Vagina (tissue), 2 donors: ENCODE measurements at places on chromosomes 3 and 15. TPM values are rescaled to one million over a fixed set of nuclear protein-coding genes. Genes with fewer than 3 reads are reported as not detected.

CLDN11 gene
- total RNA-seq, result 136 TPM

C3orf33 gene
- 1.7 TPM for total RNA-seq

- no peak for DNase-seq
These were observed 68.9 kb upstream of the NR2F2 start for GRCh38 chr15:96261575-96262034.

DNA sequence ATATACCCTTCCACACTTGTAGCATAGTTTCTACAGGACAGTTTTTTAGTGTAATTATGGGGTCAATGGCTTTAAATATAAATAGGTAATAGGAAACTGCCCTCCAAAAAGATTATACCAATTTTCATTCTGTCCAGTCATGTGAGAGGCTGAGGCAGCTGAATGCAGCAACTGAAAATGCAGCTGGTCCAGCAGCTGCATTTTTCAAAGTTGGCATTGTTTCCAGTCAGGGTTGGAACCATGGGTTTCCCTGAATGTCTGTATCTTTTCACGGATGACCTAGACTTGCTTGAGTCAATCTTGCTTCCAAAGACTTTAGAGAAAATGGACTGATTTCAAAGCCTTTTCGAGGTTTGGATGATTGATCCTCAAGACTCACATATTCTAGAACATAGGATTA, 9.9 kb upstream of the KNL1 start:
- DNase-seq, result no peak

DNA sequence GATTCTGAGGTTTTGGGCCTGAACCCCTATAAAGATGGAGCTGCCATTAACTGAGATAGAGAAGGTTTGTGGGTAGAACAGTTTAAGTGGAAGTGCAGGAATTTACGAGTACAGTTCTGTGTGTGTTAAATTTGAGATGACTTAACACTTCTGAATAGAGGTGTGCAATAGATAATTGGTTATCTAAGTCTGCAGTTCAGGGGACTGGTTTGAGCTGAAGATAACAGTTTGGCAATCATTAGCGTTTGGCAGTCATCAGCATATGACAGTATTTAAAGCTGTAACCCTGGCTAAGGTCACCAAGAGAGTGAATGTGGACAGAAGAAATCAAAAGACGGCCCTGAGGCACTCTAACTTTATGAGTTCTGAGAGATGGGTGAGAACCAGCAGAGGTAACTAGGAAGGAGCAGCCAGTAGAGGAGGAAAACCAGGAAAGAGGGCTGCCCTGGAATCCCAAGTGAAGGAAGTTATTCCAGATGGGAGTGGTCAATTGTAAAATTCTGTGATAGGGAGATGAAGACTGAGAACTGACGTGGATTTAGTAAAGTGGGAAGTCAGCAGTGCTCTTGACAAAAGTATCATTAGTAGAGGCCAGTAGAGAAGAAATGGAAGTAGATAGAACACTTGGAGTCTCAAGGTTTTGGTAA, 8.1 kb downstream of the MYNN start:
- no peak for DNase-seq

GRCh38 chr3:8639659-8640000, 5.0 kb downstream of the SSUH2 start:
- DNase-seq, result no peak

DNA sequence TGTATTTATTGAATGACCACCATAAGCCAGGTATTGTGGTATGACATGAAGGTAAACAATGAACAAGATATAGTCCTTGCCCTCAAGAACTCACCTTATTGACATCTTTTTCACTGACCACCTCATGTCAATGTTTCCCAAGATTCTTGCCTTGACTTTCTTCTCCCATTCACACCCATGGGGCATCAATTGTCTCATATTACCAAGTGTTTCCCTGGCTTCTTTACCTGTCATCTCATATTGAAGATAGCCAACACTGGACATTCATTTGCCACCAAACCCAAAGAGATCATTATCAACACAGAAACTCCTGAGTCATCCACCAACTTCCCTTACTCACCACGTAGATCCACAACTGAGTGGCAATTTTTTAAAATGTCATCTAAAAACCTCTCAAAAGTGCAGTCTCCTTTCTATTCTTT, 2.2 kb downstream of the EFHB start:
- DNase-seq, result no peak

- DNase-seq, result no peak
These were observed 148.3 kb downstream of the LRRC28 start for GRCh38 chr15:99399618-99400017.

CACNA2D2 gene
- 2.5 TPM for total RNA-seq

ASB14 gene
- total RNA-seq, result not detected

- DNase-seq, result no peak
These were observed 108.9 kb downstream of the FNDC3B start for GRCh38 chr3:172148241-172148640.

ACAP2 gene
- total RNA-seq, result 59.4 TPM

GRCh38 chr3:45915518-45916231, 27.6 kb upstream of the CXCR6 start:
- DNase-seq, result no peak

DNA sequence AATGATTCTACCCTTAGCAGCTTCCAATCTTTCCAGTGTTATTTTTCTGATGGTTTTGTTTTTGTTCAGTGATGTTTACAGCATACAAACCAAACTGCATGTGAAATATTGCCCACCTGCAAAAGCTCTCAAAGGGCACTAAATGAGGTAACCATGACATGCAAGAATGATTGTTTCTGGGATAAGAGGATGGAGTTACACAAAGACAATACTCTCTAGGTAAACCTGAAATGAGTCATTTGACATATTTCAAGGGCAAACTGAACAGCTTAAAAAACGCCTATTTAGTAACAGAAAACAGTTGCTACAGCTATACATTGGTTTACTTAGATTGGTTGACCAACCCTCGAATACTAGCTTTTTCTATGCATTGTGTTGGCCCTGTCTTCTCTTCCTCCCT, 481.7 kb downstream of the ZPLD1 start:
- DNase-seq, result no peak

GRCh38 chr3:133276594-133276993, 123.3 kb upstream of the BFSP2 start:
- no peak for DNase-seq

- DNase-seq, result no peak
These were observed 95.7 kb upstream of the SLC24A5 start for GRCh38 chr15:48025118-48025517.

SEMA7A gene
- 3.9 TPM for total RNA-seq

GRCh38 chr15:54640873-54641272, 555.9 kb downstream of the RSL24D1 start:
- DNase-seq, result no peak

- DNase-seq, result no peak
These were observed 259.9 kb upstream of the ATP11B start for GRCh38 chr3:182533394-182533793.

GRCh38 chr15:52303093-52303772, 7.6 kb upstream of the MYO5C start:
- no peak for DNase-seq

GRCh38 chr3:130354430-130354829, 9.0 kb downstream of the COL6A5 start:
- no peak for DNase-seq

- no peak for DNase-seq
These were observed 44.3 kb upstream of the TMEM45A start for GRCh38 chr3:100448079-100448478.

GRCh38 chr3:40307176-40307575, 2.3 kb upstream of the EIF1B start:
- no peak for DNase-seq

- DNase-seq, result no peak
These were observed 15.4 kb upstream of the CX3CR1 start for GRCh38 chr3:39295184-39295775.

GPR62 gene
- total RNA-seq, result not detected

- DNase-seq, result no peak
These were observed 58.6 kb upstream of the ZBED2 start for GRCh38 chr3:111653766-111654165.

PPARG gene
- 28.5 TPM for total RNA-seq

ACSBG1 gene
- total RNA-seq, result 3.4 TPM

- no peak for DNase-seq
These were observed 61.2 kb upstream of the LRTM1 start for GRCh38 chr3:54988838-54989630.

DISP2 gene
- 0.74 TPM for total RNA-seq

SLC2A2 gene
- total RNA-seq, result not detected

GRCh38 chr3:66297900-66298299, 77.1 kb downstream of the SLC25A26 start:
- DNase-seq, result no peak

GRCh38 chr15:31974855-31975829, 55.2 kb upstream of the CHRNA7 start:
- DNase-seq, result no peak

GMNC gene
- 0.25 TPM for total RNA-seq

MYL3 gene
- not detected for total RNA-seq

- DNase-seq, result no peak
These were observed 494.7 kb upstream of the NECTIN3 start for GRCh38 chr3:110576960-110577359.

CCDC13 gene
- total RNA-seq, result 1.2 TPM

GRCh38 chr3:66693461-66694031, 192.7 kb upstream of the LRIG1 start:
- no peak for DNase-seq

TIGIT gene
- 8.6 TPM for total RNA-seq

GRCh38 chr3:81743096-81744025, 18.1 kb downstream of the GBE1 start:
- no peak for DNase-seq

- DNase-seq, result no peak
These were observed 30.4 kb downstream of the ZNF609 start for GRCh38 chr15:64490598-64491259.

CNTN6 gene
- total RNA-seq, result 0.98 TPM

PCNP gene
- total RNA-seq, result 96.3 TPM
